T-helper 9 cell (primary cell): ENCODE measurements at places on chromosomes 12 and 14.

DNA sequence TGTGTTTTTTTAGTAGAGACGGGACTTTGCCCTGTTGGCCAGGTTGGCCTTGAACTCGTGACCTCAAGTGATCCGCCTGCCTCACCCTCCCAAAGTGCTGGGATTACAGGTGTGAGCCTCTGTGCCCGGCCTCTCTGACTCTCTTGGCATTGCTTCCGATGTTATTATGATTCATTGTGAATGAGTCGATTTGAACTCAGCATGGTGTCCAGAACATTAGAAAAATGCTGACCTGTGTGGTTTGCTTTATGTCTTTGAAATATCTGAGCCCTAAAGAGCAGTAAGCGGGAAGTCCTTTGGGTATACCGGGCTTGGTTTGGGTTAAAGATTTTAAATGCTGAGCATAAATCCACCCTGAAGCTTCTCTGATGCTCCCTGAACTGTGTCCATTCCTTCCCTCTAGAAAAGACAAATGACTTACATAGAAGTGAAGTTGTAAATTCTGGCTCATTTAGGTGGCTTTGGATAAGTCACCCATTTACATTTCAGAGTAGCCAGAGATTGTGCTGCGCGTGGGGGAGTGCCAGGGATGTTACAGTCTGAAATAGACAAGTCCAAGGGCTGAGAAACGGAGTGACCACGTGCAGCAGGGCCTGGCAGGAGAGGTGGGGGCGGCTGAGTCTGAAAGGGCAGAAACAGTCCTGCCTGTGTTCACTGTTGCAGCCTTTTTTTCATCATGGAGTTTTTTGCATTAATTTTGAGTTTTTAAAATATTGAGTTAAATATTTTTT lies 39.6 kb downstream of the SLC15A4 start:
- no peak for DNase-seq

DNA sequence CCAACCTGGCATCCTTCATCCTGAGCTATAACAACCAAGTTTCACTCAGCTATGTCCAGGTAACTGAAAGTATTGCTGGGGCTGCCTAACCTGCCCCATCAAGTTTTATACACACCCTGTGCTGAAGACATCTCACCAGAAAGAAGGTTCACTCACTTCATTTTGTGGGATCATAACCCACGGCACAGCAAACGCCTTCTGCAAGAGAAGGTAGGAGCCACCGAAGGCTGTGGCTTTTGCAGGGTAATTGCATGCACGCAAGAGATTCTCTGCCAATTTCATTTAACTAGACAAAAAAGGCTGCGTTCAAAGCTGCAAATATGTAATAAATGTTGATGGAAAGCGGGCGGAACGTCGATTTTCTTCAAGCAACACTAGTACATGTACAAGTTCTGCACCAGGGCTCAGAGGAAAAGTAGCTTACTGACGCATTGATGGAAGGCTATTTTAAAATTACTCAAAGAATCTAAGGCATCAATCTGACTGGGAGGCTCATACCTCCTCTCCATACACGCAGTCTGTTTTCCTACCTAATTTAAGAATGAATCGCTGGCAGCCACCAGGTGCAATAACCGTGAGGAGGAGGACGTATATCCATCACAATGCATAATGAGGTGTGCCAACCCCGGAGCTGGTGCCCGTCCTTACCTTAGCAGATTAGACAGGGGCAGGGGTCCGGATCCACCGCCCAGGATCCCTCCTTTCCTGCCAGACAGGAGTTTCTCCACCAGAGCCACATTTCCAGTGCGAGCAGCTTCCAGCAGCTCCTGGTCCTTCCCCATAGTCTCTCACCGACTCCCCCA lies 1.1 kb downstream of the ANKS1B start:
- DNase-seq: no peak

DNA sequence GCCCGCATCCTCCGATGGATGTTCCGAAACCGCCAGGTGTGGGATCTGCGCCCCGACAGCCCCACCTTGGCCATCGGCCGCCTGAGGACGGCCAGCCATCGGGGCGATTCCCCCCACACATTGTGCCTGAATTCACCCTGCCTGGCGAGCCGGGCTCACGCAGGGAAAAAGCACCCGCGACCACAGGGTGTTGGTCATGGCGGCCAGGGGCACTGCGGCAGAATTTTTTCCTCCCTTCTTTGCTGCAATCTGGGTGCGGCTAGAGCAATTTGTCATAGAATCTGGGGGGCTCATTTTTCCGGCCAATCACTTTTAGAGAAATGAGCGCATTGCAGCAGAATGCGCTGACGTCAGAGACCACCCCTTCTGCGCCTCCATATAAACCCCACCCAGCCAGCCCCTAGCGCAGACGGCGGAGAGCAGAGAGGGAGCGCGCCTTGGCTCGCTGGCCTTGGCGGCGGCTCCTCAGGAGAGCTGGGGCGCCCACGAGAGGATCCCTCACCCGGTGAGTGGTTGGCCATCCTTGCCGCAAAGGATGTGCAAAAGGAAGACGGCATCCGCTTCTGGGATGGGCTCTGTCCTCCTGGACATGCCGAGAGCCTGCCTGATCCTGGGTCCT lies at the start of gene MEG3:
Gene MEG3 (plus strand): TSS at position 406 of the 619 bp plus-strand sequence.
- DNase-seq: no peak

DNA sequence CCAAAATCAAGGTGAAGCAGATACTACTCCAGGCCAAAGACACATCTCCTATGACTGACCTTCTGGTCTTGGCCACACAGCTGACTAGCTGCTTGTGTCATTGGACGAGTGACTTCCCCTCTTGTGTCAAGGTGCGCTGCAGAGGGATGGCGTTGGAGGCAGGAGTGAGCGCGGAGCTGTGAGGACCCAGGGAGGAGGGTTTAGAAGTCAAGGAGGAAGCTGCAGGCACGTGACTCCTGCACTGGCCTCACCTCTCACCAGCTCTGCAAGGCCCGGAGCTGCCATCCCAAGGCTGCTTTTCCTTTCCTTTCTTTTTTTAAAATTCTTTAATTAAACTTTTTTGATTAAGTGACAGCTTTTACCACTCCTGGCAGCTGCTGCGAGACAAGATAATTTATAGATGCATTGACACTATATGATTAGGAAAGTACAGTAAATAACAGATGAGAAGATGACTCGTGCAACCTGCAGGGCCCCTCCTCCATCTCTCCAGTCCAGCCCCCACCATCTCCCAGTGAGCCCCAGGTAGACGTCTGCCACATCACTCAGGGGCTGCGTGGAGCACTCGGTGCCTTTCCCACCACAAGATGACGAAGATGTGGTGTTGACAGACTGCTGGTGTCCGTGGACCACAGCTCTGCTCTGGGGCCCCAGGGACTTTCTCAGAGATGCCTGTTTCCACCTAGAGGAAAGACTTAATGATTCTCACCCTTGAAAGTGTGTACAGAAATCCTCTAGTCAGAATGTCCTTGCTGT lies 350.6 kb downstream of the CACNA1C start:
- no peak for DNase-seq

DNA sequence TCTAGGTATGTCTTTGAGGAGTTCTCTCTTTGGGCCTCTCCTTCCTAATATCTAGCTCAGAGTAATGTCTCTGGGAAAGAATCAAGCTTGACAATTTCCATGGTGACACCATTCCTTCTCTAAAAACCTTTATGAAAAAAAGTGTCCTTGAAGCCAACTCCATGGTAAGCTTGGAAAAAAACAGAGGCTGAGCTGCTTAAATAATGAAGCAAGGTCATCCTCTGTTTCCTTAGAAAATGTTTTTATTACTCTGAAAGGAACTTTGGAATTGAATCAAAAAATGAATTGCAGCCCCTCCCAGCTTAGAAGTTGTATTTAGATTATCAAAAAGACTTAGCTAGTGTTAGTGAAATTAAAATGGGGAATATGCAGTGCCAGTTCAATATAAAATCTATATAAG lies 166.1 kb upstream of the KITLG start:
- no peak for DNase-seq

DNA sequence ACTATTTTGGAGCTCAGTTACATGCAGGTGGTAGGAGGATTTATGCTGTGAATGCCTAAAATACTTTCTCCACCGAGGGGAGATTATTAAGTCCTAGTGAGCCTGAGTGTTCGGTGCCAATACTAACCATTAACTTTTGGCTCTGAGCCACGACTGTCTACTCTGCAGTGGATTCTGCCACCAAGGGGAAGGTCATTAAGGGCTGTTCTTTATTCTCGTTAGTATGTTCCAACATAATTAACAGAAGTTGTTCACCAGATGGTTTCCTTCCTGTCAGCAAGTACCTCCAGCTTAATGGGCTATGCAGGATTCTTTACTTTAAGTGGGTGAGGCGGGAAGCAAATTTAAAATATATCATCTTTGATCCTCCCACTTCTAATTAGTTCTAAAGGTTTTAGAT lies 326.3 kb downstream of the BMP4 start:
- DNase-seq: no peak

GRCh38 chr12:91061091-91061490 lies 3.3 kb upstream of the KERA start:
- no peak for DNase-seq

DNA sequence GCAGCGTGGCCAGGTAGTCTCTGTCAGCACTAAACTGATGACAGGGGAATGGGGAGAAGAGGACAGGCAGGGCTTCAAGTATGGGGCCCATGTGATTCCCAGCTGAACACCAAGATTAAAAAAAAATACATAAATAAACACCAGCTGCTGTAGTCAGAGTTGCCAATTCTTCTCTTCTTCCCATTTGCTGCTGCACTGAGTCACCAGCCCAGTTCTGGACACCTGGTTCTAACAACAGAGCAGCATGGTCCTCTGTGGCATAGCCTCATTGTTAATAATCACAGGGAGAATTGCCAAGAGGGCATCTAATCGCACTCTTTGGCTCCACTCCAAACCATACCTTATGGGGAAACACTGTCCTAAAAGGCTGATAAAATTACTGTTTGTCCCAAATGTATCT lies 15.1 kb downstream of the PPM1H start:
- no peak for DNase-seq

DNA sequence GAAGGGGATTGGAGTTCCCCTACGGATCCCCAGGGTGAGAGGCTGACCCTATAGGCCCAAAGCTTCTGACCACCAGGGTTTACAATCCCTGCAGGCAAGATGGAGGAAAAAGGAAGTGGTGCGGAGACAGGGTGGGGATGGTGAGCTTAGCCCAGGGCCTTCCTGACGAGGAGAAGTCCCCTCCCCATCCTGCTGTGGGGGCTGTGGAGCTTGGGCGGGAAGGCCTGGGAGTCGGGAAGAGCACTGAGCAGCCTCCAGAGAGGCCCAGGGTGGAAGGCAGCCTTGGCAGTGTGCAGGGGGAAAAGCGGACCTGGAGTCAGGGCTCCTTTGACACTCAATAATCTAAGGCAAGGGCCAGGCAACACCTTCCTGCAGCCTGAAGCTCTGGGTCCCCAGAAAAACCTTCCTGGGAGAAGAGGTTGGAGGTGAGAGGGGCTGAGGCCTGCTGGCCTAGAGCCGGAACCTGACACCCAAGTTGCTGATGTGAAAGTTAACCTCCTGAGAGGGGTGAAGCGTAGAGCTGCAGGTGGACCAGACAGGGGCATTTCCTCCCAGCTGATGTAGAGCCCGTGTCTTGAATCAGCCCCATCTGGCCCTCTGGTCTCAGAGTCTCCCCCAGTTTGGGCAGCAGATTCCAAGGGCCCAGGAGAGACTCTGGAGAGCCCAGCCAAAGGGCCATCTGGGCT lies 6.0 kb downstream of the HDAC7 start:
- no peak for DNase-seq

- DNase-seq: no peak
Observed at GRCh38 chr14:76113691-76114090, 38.0 kb upstream of the GPATCH2L start.

GRCh38 chr12:50220363-50220995 lies 53.3 kb upstream of the CERS5 start:
- DNase-seq: no peak

DNA sequence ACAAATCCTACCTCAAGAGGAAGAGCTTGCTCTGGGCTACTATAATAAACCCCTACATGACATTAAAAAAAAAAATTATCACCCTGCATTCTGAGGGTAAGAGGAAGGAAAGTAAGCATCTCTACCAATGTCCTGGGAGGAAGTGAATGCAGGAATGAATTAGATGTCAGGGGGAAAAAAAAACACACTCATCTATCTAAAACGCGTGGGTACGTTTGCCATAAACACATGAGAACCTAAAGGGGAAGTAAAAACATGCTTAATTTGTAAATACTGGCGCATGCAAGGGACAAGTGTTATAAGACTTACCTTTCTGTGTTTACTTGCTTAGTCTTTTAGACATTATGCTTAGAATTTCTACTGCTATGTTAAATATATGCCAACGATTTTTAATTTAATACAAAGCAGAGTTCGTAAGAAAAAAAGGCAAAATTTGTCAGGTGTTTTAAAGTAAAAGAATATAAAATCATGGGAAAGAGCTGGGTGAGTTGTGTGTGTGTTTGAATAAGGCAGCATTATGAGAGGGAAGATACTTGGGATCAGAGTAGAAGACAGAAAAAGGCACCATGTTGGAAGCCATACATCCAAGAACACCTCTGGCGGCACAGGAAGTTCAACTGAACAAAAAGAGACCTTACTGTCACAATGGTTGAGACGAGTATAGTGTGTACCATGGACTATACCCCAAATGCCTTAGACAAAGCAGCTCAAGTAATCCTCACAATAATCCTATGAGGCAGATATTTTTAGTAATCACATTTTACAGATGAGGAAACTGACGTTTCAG lies 1.5 kb downstream of the TMED8 start:
- DNase-seq: no peak

DNA sequence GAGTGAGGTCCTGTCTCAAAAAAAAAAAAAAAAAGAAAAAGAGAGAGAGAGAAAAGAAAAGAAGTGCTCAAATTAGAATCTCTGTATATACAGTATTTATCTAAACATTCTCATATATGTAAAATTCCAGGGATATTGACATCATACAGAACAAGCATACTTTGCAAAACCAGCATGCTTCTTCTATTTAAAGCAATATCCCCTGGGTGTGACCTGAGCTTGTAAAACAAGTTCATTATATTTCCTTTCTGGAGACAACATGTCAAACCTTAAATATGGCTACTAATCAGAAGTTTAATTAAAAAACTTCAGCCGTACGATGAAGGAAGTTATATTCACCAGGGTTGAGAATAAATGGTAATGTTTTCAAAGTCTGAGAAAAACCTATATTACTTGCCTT lies 175.8 kb upstream of the HMGA2 start:
- no peak for DNase-seq

DNA sequence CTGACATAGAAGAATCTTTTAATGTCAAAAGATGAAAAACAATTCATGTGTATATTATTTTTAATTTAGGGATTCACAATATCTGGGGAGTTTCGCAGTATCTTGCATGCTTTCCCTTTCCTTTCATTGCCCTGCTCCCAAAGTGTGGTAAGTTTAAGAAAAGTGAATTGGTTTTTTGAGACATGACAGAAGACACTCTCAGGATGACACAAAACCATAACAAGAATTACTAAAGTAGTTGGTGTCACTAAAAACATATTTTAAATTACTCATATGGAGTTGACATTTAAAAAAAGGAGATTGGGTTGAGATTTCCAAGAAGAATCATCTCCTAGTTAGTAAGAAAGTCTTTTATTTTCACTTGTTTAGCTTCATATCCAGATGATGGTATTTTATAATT lies 5.1 kb upstream of the PCNX1 start:
- DNase-seq: no peak
